ENCODE measurements at places on chromosomes 5 and 9.

- no peak for DNase-seq
These were observed 4.4 kb downstream of the TMOD1 start for GRCh38 chr9:97505845-97506244.

DNA sequence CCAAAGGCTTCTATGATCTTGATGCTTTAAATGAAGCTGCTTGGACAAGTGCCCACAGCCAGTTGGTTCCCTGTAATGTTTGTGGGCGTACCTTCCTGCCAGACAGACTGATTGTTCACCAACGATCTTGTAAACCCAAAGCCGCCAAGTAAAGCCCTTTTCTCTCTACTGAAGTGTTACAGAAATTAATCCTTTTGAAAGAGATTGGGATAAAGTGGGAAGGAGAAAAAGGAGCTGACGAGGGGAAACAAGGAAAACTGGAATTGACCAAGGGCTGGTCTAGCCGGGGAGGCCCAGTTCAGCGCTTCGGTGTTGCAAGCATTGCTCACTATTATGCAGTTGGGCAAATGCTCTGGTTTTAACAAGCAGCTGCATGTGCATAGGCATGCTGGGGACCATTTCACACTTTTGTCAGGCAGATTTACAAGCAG is 53.2 kb downstream of the ZNF474 start:
- DNase-seq, result peak; percentile 42

DNA sequence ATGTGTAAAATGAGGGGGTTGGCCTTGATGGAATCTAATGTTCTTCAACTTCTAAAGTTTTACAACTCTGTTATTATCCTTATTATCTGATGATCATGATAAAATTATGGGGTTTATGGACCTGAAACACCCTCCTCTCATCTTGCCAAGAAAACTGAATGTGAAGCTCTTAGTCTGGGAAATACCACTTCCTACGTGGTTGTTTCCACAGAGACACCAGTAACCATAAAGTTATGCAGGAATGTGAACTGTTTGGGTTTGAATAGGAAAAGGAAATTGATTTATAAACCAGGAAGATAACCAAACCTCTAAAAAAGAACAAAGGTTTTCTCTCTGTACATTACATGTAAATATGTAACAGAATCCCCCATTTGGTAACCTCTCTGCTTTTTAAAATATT is 28.3 kb upstream of the RAI14 start:
- peak; percentile 74 for DNase-seq

DNA sequence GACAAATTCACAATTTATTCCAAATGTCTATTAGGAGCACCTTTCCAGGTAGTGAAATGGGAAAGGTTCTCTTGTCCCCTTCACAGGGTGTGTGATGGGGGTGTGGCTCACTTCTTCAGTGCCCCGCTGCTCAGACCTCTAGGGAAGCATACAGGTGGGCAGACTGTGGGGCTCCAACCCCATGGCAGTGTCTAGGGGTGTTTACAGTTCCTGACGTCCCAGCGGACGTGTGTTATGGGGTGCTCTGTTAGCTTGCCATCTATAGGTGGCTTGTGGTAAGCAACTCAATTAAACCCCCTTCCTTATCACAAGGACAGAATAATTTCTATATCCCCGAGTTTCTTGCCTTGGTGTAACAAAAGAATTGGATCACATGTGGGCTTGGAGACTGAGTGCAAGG is 67.4 kb upstream of the SPINK5 start:
- no peak for DNase-seq

- peak; percentile 27 for DNase-seq
These were observed 72.8 kb downstream of the PSAT1 start for GRCh38 chr9:78369639-78370219.

DNA sequence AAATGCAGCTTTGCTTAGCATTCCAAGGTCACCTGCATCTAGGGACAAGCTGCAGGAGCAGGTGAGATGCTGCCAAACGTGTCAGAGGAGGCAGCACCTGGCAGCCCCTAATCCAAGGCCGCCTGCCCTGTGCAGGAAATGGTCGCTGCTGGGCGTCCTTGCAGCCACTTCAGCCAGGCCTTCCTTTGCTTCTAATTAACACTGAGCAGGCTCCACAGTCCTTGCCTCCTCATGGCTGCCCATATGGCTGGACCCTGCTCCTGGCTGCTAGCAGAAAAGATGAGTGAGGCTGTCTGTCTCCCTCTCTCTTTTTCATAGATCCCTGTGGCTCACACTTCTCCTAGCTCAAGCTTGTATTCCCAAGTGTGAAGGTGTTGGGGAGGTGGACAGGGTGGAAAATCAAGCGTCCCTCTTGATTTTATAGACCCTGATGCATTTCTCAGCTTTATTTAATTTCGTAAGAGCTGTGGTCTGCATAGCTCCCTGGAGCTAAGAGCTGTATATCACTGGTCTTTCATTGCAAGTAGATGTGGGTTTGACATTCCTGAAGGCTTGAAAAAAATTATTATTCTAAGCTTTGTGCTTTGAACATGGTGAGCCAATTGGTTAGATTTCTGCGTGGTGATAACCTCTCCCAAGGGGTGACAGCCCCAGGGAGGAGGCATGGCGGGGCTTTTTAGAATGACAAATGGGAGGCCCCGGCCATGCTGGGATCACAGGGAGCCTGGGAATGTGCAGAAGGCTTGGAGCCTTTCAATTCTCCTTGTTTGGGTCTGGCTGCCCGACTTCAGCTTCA is 193.8 kb downstream of the SLIT3 start:
- DNase-seq, result peak; percentile 71

GRCh38 chr5:57332361-57332760 is 150.2 kb downstream of the ACTBL2 start:
- DNase-seq, result peak; percentile 69

- DNase-seq, result no peak
These were observed 20.9 kb upstream of the ADAM19 start for GRCh38 chr5:157596487-157596886.

GRCh38 chr9:34187891-34188240 is 9.0 kb downstream of the UBAP1 start:
- DNase-seq, result no peak

GRCh38 chr5:164650427-164650826 is 1145.0 kb downstream of the MAT2B start:
- no peak for DNase-seq

GRCh38 chr9:37619806-37620205 is 27.4 kb upstream of the TOMM5 start:
- no peak for DNase-seq

DNA sequence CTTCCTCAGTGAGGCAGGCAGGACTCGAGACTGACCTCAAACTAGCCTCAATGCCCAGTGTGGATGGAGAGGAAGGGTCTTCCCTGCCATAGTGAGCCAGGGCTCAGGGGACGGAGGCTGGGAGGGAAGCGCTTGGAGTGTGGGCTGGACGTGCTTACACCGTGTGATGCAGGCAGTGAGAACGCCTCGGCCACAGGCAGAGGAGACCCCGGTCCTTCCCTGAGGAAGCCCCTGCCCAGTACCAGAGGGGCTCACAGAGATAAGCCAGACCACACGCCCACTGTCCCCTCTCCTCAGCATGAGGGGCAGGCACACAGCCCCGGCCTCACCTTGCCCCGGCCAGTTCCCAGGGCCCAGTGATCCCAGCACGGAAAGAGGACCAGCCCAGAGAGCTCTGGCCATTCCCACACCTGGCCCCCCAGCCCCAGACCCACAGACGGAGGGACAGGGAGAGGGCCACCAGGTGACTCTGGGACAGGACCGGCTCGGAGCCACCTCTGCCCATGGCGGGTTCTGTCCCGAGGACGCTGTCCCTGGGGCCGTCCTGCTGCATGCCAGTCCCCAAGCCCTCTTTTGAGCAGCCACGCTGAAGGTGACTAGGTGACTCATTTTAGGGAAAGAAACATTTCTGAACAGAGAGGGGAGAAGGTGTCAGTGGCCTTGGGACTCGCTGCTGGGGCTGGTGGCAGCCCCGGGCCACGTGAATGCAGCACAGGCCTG is 6.0 kb upstream of the NSMF start:
- no peak for DNase-seq

- peak; percentile 7 for DNase-seq
These were observed 17.6 kb downstream of the SLCO6A1 start for GRCh38 chr5:102481054-102481715.

DNA sequence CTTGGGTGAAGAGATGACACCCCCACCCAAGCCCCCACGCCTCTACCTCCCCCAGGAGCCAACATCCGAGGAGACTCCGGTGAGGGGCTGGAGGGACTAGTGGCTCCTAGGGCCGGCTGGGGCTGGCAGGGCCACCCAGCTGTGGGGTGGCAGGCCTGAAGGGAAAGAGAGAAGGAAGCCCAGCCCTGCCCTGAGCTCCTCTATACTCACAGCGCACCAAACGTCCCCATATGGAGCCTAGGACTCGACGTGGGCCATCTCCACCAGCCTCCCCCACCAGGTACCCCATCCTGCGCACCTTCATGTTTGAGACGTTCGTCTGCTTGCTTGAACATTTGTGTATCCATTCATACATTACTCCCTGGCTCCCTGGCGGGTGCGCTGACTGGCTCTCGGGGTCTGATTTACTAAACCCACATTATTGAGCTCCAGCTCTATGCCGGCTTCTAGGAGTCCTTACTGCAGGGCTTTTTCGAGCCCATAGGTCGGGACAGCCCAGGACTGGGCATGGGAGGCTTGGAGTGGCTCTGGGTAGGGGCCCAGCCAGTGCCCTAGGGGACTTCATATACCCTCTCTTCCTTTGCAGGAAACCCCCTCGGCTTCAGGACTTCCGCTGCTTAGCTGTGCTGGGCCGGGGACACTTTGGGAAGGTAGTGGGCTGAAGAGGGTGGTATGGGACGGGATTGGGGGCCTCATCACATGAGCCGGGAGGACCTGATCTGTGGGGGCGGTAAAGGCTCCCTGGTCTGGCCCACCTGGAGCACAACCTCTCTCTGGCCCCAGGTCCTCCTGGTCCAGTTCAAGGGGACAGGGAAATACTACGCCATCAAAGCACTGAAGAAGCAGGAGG is 9.1 kb downstream of the ZDHHC12 start:
- no peak for DNase-seq

- no peak for DNase-seq
These were observed 865.0 kb downstream of the PTPRD start for GRCh38 chr9:9747787-9748186.

- peak; percentile 85 for DNase-seq
These were observed 28.8 kb downstream of the SPOCK1 start for GRCh38 chr5:137470111-137470920.

- no peak for DNase-seq
These were observed 344.6 kb downstream of the PDE4D start for GRCh38 chr5:59548807-59549357.

- DNase-seq, result no peak
These were observed 20.9 kb downstream of the CXXC5 start for GRCh38 chr5:139668924-139669661.

DNA sequence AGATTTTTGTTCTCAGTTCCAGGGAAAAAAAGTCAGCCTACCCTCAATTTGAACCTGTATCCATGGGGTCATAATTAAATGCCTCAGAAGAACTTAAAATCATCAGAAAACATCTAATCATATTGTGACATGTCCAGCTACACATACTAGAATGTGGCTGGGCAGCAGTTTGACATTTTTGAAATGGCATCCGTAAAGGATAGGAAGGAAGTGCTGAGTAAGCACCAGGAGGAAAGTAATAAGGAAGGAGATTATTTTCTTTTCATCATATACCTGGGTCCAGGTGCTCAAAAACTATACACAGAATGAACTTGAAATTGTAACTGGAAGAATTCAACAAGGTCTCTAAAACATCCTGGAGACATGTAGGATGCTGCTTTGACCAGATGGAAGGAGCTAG is 116.9 kb upstream of the RAI14 start:
- DNase-seq, result no peak

GRCh38 chr5:11075035-11075805 is 314.2 kb upstream of the DAP start:
- DNase-seq, result no peak

GRCh38 chr5:95191330-95191729 is 93.6 kb downstream of the MCTP1 start:
- no peak for DNase-seq

- DNase-seq, result no peak
These were observed 21.3 kb downstream of the NR6A1 start for GRCh38 chr9:124749781-124750180.

- DNase-seq, result no peak
These were observed 46.8 kb upstream of the CD180 start for GRCh38 chr5:67243349-67243748.

DNA sequence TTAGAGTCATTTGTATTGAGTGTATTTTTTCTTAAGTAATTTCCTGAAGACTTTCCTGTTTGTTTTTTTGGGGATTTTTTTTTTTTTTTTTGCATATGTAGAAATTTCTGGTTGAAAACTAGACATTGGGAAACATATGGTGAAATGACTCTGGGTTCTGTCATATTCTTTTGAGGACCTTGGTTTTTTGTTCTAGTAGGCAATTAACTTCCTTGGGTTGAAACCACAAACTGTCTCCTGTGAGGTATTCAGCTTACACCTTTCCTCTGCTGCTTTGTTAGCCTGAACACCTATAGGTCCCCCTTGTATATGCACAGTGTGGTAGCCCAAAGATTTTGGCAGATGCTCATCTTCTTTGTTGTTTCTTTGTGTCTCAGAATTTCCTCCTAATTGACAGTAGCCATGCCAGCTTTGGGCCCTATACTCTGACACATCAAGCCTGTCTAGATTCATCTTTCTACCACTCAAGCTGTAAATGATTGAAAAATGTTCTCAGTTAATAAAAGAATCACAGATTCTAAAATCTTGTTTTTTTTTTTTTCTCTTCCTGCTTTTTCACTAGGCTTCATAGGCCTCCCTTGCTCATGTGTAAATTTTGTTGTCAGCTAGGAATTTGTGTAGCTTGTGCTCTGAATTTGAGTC is 140.6 kb downstream of the COMMD10 start:
- no peak for DNase-seq

DNA sequence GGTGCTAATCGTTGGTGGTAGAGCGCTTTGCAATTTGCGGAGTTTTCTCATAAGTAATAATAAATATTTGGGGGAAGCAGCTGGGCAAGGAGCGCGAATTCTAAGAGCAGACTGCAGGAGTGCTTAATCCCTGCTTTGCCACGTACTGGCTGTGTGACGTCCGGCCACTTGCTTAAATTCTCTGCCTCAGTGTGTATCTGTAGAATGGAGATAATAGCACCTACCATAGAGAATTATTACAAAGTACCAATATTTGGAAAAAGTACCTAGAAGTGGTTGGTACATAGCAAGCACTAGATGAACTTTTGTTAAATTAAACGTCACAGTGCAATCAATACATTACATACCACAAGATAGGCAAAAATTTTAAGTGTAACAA is 598 bp upstream of the TMED7 start:
- no peak for DNase-seq
